Activated CD8-positive, alpha-beta memory T cell treated with anti-CD3 and anti-CD28 coated beads for 1 hour (primary cell): ENCODE measurements at places on chromosomes 7 and 10.

- no peak for DNase-seq
Measured at GRCh38 chr7:109190766-109191398, 621.2 kb downstream of the DNAJB9 start.

DNA sequence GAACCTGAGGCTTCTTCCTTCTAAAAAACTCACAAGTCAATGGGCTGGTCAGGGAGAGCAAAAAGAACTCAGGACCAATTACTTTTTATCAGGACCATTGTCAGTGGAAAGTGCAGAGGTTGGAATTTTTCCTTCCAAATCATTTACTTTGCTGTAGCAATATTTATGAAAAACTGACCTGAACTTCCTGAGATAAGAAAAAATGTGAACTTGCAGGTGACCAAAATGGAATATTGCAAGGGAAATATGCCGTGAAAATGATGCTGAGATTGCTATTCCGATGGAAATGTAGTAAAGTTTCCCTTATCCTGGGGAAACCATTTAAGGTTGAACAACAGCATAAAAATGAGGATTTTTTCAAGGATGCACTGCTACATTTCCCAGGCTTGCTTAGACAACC is 148.3 kb upstream of the PFKP start:
- DNase-seq = no peak

DNA sequence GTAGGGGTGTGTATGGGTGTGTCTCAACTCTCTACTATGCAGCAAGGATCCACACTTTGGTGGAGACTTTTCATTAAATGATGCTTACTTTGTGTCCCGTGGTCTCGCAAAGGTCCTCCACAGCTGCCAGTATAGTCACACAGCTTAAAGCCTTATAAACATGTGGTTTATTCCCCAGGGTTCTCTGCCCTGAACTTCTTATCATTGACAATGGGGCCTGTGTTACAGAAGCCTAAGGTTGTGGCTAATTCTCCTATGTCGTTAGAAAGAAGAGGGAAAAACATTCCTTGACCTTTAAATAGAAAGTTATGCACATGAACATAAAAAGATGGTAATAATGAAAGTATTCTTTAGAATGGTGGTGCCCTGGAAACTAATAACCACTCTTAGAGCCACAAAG is 201.4 kb downstream of the INHBA start:
- DNase-seq = no peak

DNA sequence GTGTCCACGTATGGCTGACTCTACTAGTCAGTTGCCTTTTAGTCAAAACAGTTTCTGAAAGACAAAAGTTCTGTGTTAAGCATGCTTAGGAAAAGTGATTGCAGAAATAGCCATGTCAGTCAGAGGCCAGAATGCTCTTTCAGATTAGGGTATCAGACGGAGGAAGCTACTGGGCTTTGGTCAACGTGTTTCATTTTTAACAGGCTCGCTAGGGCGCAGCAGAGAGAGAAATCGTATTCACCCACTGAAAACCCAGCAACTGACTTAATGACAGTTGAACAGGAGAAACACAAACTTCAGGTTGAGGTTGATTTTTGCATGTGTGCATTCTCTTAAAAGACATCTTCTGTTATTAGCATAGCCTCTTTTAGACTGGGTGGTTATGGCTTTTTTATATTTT is 322.6 kb upstream of the KIAA1217 start:
- DNase-seq = no peak

DNA sequence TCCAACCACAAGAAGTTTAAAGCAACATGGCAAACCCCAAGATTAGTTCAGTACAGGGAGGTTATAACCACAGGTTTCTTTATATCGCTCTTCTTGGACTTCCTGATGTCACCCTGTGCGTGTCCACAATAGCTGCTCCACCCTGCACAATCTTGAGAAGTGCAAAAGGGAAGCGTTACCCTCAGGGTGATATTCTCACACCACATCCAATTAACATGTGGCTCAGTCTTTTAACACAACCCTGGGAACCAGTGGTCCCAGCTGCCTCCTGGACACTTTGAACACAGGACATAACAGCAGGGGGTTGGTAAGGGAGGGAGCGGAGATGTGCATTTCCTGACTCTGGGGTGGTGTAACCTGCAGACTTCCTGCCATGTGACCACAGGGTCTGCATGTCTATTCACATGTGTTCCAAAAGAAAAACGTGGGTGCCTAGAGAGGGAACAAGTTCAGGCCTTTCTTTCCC is 64.6 kb downstream of the GSAP start:
- DNase-seq = peak; percentile 1

GRCh38 chr10:44419790-44420549 is 35.1 kb upstream of the CXCL12 start:
- DNase-seq = no peak

DNA sequence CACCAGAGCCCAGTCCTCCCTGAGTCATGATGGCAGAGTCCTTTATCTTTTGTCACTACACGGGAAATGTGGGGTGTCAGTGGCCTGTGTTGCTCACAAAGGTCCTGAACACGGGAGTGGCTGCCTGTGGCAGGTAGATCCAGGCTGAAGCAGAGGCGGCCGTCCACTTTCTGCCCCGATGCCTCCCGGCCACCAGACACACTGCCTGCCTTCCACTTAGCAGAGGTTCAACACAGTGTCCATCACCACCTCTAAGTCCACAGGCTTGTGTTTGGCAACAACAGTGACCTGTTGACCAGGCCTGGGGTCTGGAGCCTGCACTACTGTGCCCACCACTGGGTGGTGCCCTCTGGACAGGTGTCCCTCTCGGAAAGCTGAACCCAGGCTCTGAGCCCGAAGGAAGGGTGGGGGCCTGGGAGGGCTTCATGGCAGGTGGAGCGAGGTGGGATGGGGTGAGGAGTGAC is 49.9 kb upstream of the CAMK2B start:
- no peak for DNase-seq

DNA sequence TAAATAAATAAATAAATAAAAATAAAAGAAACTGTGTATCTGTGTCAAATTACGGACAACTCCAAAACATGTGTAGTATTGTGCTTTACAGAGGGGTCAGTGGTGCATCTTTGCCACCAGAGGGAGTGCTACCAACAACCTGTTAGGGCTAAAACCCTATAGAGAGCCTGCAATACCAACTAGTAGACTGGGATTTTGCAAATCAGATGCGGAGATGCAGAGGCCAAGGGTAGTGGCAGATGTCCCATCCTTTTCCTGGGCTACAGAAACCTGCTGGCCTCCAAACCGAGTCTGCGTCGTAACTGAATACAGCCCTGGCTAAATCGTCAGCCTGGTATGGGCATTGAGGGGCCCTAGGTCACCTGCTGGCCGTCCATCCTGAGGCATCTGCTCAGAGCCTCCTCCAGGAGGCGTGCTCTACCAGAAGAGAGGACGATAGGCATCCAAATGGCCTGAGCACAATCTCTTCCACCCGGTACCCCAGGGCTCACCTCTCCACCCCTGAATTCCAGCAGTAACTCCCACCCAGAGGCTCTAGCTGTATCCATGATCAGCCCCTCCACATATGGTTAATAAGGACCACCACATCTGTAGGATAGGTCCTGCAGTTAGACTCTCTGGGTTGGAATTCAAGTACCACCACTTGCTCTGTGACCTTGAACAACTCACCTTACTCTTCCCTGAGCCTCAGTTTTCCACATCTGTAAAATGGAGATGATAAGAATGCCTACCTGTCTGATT is 6.2 kb upstream of the RRP12 start:
- peak; percentile 33 for DNase-seq

DNA sequence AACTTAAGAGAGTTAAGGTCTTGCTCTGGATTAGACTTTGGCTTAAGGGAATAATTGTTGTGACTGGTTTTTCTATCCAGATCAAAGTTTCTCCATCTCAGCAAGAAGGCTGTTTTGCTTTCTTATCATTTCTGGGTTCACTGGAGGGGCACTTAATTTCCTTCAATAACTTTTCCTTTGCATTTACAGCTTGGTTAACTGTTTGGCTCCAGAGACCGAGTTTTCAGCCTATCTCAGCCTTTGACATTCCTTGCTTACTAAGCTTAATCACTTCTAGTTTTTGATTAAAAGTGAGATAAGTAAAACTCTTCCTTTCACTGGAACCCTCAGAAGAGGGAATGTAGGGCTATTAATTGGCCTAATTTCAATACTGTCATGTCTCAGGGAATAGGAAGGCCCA is 76.4 kb downstream of the LARP4B start:
- no peak for DNase-seq

DNA sequence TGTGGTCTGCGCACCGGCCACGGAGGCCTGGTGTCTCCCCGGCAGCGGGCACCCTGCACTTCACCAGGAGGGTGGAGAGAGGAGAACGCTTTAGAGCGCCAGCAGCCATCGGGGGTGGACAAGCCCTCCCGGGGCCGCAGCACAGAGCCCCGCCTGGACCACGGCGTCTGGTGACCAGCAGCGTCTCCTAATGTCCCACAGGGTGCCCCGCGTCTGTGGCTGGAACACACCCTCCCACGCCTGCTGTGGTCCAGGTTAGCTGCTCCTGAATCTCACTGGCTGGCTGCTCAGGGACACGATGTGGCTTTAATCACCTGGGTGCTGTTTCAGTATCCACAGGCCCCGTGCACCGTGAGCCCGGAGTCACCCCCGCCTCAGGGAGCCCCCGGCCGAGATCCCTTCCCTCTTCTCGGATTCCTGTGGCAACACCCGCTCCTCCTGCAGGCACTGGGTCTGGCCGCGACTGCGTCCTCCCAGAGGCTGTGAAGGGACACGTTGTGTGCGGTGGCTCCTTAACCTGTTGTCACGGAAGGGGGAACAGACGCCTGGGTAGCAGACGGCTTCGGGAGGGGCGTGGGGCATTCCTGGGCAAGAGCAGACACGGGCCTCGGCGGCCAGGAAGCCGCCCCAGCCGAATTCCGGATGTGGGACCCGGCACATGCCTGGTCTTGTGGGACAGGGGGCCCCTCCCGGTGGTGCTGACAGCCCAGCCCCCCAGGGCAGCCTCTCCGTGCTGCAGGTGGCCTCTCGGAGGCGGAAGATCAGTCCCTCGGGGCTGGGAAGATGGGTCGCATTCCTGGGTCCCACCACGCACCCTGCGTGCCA is 78.9 kb downstream of the FOXL3 start:
- DNase-seq = no peak

DNA sequence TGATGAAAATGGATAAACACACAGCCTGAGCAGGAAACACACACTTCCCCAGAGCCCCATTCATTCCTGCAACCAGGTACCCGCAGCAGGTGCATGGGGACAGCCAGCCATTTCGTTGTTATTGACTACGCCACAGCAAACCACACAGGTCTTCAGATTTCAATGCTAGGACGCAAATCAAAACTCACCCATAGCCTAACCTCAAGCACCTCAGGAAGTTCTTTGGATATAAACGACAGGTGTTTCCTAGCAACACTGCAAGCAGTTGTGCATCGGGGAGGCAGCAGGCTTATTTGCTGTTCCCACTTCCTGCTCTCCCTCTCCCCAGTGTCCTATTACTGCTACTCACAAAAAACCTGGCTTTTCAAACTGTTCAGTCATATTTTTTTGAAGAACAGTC is 176.5 kb upstream of the FRMD4A start:
- peak; percentile 18 for DNase-seq

DNA sequence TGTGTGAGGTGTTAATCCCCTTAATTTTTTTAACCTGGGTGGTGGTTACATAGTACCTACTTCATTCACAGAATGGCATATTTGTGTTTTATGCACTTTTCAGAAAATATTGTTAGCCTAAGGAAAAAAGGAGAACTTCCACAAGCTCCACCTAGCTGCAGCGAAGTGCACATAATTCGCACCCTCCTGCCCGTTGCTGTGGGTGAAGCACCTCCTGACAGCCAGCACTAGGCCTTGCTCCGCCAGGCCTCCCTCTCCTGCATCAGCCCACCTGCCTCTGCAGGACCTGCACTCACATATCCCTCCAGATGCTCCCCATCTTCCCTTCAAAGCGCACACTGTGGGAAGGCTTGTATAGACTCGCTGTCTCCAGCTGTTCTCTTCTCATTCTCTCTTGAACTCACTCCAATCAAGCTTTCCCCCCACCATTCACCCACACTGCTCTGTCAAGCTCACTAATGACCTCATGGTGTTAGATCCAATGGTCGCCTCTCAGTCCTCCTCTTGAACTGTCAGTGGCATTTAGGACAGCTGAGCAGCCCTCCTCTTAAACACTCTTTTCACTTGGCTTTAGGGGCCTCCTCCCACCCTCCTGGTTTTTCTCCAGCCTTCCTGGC is 20.7 kb upstream of the GRID1 start:
- no peak for DNase-seq

GRCh38 chr10:62599161-62599560 is 205.4 kb upstream of the ADO start:
- DNase-seq = no peak

GRCh38 chr10:3787816-3788215 is 2.8 kb upstream of the KLF6 start:
- no peak for DNase-seq

DNA sequence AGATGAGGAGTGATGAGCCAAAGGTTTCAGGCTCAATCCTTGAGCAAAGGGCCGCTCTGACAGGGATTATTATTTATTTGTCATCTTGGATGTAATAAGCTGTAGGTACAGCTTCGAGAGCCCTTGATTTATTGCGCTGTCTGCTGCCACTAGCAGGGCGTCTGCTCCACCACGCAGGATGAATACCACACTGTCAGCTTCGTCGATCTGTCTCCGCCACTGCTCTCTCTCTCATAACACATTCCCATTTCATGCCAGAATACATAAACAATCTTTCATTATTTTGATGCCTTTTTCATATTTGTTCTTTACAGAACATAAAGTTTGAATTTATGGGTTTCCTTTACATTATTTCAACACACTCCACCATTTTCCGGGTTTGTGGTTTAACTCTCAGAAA is 276.6 kb downstream of the LRMDA start:
- no peak for DNase-seq
